ENCODE measurements at places on chromosomes 1 and 21. TPM values are rescaled to one million over a fixed set of nuclear protein-coding genes. Genes with fewer than 3 reads are reported as not detected.

Gene NLRP3
- total RNA-seq, result not detected

Gene CBS
- 7.4 TPM for total RNA-seq

Gene TP53BP2
- 17.2 TPM for total RNA-seq

Gene SPATA45
- not detected for total RNA-seq

Gene VHLL
- 0.09 TPM for total RNA-seq

Gene LAMC1
- total RNA-seq, result 414 TPM

Gene OR2AK2
- total RNA-seq, result not detected

Gene COL24A1
- 0.09 TPM for total RNA-seq
